B cell (primary cell): ENCODE measurements at places on chromosomes 16 and 17. TPM values are rescaled to one million over a fixed set of nuclear protein-coding genes. Genes with fewer than 3 reads are reported as not detected.
A peak's percentile ranks its signal among the peaks of the same experiment; 100 is the strongest.

- no peak overlapping the region for H3K27ac ChIP-seq
- DNase-seq = peak; percentile 15
- H3K4me3 ChIP-seq = no peak overlapping the region
- peaks cover 28% of the 10 kb centered on the region for H3K4me1 ChIP-seq
These were observed 1.3 kb upstream of the SLC6A4 start for GRCh38 chr17:30236766-30237165.

DNA sequence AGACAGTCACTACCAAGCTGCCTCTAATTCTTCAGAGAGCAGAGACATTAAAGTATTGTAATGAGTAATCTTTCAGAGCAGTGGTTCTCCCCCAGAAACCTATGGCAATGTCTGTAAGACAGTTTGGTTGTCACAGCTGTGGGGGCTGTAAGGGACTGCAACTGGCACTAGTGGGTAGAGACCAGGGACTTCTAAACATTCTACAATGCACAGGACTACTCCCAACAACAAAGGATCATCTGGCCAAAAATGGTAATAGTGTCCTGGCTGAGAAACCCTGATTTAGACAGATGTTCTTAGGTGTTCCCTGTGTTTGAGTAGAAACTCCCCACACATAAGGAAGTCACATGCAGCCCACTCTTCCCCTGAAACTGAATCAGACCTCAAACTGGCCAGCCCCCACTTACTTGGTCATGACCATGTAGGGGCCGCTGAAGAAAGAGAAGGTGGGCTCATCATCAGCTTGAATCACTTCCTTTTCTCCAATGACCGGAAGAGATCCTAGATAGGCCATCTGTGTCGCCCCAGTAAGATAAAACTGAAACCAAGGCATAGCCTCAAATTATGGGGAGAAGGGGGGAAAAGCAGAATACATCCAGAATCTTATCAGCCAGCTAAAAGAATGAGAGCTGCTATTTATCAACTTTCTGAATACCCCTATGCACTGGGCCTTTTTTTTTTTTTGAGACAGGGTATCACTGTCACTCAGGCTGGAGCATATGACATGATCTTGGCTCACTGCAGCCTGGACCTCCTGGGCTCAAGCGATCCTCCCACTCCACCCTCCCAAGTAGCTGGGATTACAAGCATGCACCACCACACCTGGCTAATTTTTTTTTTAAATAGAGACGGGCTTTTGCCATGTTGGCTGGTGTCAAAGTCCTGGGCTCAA is 75.8 kb downstream of the TEX14 start:
- no peaks in the 10 kb centered on the region for H3K27me3 ChIP-seq
- DNase-seq = no peak
- H3K4me1 ChIP-seq = peaks cover 5% of the 10 kb centered on the region
- H3K36me3 ChIP-seq = no peaks in the 10 kb centered on the region
- no peak overlapping the region for H3K4me3 ChIP-seq

The B3GNT9 gene
- 1.2 and 1.6 TPM in 2 replicates for total RNA-seq

DNA sequence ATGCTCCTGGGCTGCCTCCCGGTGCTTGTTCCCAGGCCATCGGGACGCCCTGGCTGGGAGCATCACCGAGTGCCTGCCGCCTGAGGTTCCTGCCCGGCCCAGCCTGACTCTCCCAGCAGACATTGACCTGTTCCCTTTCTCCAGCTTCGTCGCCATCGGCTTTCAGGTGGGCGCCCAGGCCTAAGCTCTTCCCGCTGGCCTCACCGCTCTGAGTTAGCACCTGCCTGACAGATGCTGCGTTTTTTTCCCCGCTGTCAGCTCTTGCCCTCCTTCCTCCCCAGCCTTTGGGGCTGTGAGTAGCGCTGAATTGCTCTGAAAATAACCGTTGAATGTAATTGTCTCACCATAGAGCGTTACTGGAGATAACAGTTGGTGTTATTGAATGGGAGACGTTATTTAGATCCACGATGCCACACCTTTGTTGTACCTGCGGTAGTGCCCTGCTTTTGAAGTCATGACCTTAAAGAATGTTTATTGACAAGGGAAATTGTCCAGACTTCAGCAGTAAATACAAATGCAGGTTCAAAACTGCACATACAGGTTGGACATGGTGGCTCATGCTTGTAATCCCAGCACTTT is 21.3 kb upstream of the SMIM5 start:
- H3K27me3 ChIP-seq = no peaks in the 10 kb centered on the region
- H3K27ac ChIP-seq = no peak overlapping the region
- H3K4me3 ChIP-seq = no peak overlapping the region
- H3K36me3 ChIP-seq = peaks cover 1% of the 10 kb centered on the region
- no peak for DNase-seq

DNA sequence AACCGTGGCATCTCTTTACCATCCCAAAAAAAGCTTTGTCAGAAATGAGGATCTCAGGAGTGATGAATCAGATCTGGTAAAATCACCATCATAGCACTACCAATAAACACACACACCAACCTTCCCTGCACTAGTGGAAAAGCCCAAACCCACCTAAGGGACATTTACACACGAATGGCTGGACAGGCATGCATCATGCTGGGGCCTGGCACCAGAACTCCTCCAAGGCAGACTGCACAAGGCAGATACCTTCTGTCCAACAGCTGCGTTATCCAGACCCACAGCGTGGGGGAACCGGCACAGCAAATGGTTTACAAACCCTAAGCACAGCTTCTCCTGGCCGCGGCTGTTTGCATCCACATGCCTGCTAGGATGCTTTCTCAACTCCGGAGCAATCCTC is 2.8 kb downstream of the ASIC2 start:
- no peaks in the 10 kb centered on the region for H3K4me1 ChIP-seq
- no peak for DNase-seq
- H3K27me3 ChIP-seq = peaks cover 27% of the 10 kb centered on the region
- no peak overlapping the region for H3K4me3 ChIP-seq

GRCh38 chr16:57281791-57282190 is 2.7 kb downstream of the PLLP start:
- H3K27me3 ChIP-seq = no peaks in the 10 kb centered on the region
- peaks cover 16% of the 10 kb centered on the region for H3K4me1 ChIP-seq
- H3K4me3 ChIP-seq = no peak overlapping the region

- H3K27ac ChIP-seq = peak overlapping the region; percentile 96
- H3K27me3 ChIP-seq = no peaks in the 10 kb centered on the region
- peak; percentile 92 for DNase-seq
- H3K4me3 ChIP-seq = no peak overlapping the region
These were observed 10.8 kb upstream of the RIPOR1 start for GRCh38 chr16:67517661-67518423.

The MAPT gene
- total RNA-seq = 0.19 and 0.20 TPM in 2 replicates

GRCh38 chr17:64736804-64737492 is 74.8 kb upstream of the SMURF2 start:
- no peaks in the 10 kb centered on the region for H3K27me3 ChIP-seq
- DNase-seq = peak; percentile 23
- H3K4me3 ChIP-seq = no peak overlapping the region
- H3K27ac ChIP-seq = no peak overlapping the region
- no peaks in the 10 kb centered on the region for H3K36me3 ChIP-seq

- no peak overlapping the region for H3K27ac ChIP-seq
- peak; percentile 39 for DNase-seq
- no peak overlapping the region for H3K4me3 ChIP-seq
These were observed 12.7 kb downstream of the SLC5A11 start for GRCh38 chr16:24858219-24859041.

The TBC1D16 gene
- 2.7 and 3.3 TPM in 2 replicates for total RNA-seq

GRCh38 chr16:85261657-85262557 is 149.6 kb upstream of the CIBAR2 start:
- H3K27me3 ChIP-seq = peaks cover 22% of the 10 kb centered on the region
- no peak overlapping the region for H3K4me3 ChIP-seq
- peaks cover 48% of the 10 kb centered on the region for H3K4me1 ChIP-seq
- H3K36me3 ChIP-seq = no peaks in the 10 kb centered on the region

- no peaks in the 10 kb centered on the region for H3K27me3 ChIP-seq
- no peaks in the 10 kb centered on the region for H3K36me3 ChIP-seq
- no peak overlapping the region for H3K4me3 ChIP-seq
- peaks cover 7% of the 10 kb centered on the region for H3K4me1 ChIP-seq
These were observed 135.5 kb downstream of the MYO1D start for GRCh38 chr17:32741381-32741780.

GRCh38 chr17:18285296-18285695 is 24.8 kb downstream of the MIEF2 start:
- H3K4me1 ChIP-seq = no peaks in the 10 kb centered on the region
- no peak overlapping the region for H3K27ac ChIP-seq
- H3K36me3 ChIP-seq = peaks cover 6% of the 10 kb centered on the region
- H3K4me3 ChIP-seq = no peak overlapping the region
- DNase-seq = no peak
- no peaks in the 10 kb centered on the region for H3K27me3 ChIP-seq

The PIPOX gene
- total RNA-seq = 13.5 and 15.0 TPM in 2 replicates

DNA sequence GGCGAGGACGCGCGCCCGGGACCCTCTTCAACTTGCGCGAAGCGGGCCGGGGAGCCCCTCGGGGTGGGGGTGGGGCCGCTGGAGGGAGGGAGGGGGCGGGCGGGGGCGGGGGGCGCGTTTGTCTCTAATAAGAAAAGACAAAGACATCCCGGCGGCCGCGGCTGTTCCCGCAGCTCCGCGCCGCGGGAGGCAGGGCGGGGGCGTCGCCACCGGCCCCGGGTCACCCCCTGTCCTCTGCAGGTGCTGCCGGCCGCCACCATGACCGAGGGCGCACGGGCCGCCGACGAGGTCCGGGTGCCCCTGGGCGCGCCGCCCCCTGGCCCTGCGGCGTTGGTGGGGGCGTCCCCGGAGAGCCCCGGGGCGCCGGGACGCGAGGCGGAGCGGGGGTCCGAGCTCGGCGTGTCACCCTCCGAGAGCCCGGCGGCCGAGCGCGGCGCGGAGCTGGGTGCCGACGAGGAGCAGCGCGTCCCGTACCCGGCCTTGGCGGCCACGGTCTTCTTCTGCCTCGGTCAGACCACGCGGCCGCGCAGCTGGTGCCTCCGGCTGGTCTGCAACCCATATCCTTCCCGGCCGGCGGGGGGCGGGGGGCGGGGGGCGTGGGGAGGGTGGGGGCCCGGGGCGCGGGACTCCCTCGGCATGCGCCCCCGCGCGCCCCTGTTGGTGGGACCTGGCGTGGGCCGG is 714 bp downstream of the CACNA1H start:
- no peaks in the 10 kb centered on the region for H3K36me3 ChIP-seq
- no peak overlapping the region for H3K27ac ChIP-seq
- no peak for DNase-seq
- no peak overlapping the region for H3K4me3 ChIP-seq
- peaks cover 18% of the 10 kb centered on the region for H3K27me3 ChIP-seq

The VTN gene
- 0.34 TPM in 1 of 2 replicates, not detected in the other for total RNA-seq

- peaks cover 3% of the 10 kb centered on the region for H3K27me3 ChIP-seq
- no peaks in the 10 kb centered on the region for H3K4me1 ChIP-seq
- H3K4me3 ChIP-seq = no peak overlapping the region
- H3K27ac ChIP-seq = no peak overlapping the region
- no peak for DNase-seq
- H3K36me3 ChIP-seq = no peaks in the 10 kb centered on the region
These were observed 65.3 kb upstream of the CNEP1R1 start for GRCh38 chr16:49959552-49960277.

The SOCS3 gene
- total RNA-seq = 39.8 and 41.8 TPM in 2 replicates

The SLC25A19 gene
- total RNA-seq = 46.4 and 52.3 TPM in 2 replicates

The PRSS33 gene
- not detected in 2 replicates for total RNA-seq

- H3K4me3 ChIP-seq = no peak within 1 kb of the TSS
- no peak for DNase-seq
- H3K36me3 ChIP-seq = no peaks in the 10 kb centered on the region
- peaks cover 4% of the 10 kb centered on the region for H3K4me1 ChIP-seq
These were observed at the start of gene NECAB2 for GRCh38 chr16:83967838-83968305. TSS of gene NECAB2 (plus strand) at chr16:83968244. CDS start at chr16:83968649, 405 bp downstream.

DNA sequence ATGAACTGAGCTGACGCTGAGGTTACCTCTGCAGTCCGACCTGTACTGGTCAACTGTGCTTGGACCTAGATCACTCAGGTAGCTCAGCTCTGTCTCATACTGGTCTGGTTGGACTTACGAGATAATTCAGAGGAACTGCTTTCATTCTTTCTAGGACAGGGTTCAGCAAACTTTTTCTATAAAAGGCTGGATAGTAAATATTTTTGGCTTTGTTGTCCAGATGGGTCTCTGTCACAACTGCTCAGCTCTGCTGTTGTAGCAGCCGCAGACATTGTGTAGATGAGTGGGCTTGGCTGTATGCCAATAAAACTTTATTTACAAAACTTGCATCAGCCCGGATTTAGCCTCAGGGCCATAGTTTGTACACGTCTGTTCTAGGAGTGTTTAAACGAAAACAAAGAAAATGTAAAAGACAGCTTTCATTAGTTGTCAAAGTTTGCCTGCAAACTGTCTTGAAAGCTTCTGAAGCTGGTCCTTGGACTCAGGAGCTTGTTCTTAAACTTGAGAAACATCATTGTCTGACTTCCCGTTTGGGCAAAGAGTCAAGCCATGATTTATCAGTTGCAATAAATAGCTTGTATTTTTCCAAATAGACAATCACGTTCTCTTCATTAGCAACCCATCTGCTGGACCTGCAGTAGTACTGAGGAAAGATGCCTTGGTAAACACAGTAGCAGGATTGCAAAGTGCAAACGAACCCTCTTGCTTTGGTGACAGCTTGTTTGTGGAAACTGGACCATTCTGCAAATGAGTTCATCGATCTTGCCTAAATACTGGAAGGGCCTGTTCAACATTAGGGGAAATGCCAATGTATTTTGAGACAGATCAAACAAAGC is 253.4 kb downstream of the SNX29 start:
- DNase-seq = no peak
- H3K27me3 ChIP-seq = no peaks in the 10 kb centered on the region
- no peak overlapping the region for H3K4me3 ChIP-seq
- peaks cover 15% of the 10 kb centered on the region for H3K36me3 ChIP-seq
- H3K27ac ChIP-seq = no peak overlapping the region

DNA sequence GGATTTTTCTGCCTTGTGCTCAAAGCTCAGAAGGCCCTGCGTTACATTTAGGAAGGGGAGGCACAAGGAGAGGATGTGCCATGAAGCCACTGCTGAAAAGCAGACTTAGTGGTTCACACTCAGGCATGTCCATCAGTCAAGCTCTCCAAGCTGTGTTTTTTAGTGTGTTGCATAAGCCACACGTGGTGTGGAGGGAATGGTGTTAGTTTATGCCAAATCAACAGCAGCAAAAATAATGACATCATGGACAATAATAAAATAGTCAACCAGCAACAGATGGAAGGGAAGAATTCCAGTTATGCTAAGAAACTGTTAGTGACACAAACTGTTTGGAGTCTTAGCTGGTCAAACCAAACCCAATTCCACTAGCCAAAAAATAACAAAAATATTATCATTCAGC is 438.3 kb downstream of the NPIPA7 start:
- H3K27me3 ChIP-seq = no peaks in the 10 kb centered on the region
- no peak overlapping the region for H3K27ac ChIP-seq
- no peak for DNase-seq
- H3K36me3 ChIP-seq = no peaks in the 10 kb centered on the region

DNA sequence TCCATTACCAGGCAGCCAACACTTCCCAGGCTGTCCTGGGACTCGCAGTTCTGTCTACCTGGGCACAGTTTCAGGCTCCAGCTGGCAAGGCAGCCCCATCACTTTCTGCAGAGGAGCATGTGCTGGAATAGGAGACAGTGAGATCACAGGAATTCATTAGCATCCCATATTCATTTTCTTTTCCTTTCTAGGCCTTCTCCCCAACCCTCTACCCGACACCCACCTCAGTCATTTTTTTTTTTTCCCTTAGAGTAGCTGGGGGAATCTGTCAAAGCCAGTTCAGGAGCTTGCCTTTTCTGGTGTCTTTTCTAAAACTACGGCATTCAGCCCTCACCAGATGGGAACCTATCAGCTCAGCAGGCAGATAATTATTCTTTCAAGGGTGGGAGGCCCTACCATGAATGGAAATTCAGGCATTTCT is 42.4 kb upstream of the FBXO47 start:
- no peak for DNase-seq
- H3K4me1 ChIP-seq = no peaks in the 10 kb centered on the region
- H3K36me3 ChIP-seq = no peaks in the 10 kb centered on the region
- H3K4me3 ChIP-seq = no peak overlapping the region
- no peak overlapping the region for H3K27ac ChIP-seq
